ENCODE measurements at places on chromosomes 3 and 15. TPM values are rescaled to one million over a fixed set of nuclear protein-coding genes. Genes with fewer than 3 reads are reported as not detected.

Gene ZNF620
- 2.9 TPM for total RNA-seq

Gene SUSD5
- total RNA-seq, result 1.6 TPM

Gene CFAP91
- total RNA-seq, result 9.5 TPM

Gene SI
- 0.24 TPM for total RNA-seq

Gene PLCB2
- total RNA-seq, result 0.34 TPM

Gene GOLGA6L7
- not detected for total RNA-seq

Gene TRIM59
- total RNA-seq, result 4.3 TPM

Gene FBLN2
- 25.3 TPM for total RNA-seq

Gene SLC12A1
- total RNA-seq, result not detected

Gene PLA2G4E
- 47.9 TPM for total RNA-seq

Gene FOXL2NB
- not detected for total RNA-seq

Gene NISCH
- total RNA-seq, result 83.3 TPM

GRCh38 chr3:3666664-3667063 is 132.6 kb upstream of the LRRN1 start:
- H3K36me3 ChIP-seq, result no peaks in the 10 kb centered on the region
- no peaks in the 10 kb centered on the region for H3K27me3 ChIP-seq
- no peaks in the 10 kb centered on the region for H3K4me1 ChIP-seq
- H3K4me3 ChIP-seq, result no peak overlapping the region

GRCh38 chr3:119990888-119991287 is 103.4 kb downstream of the GSK3B start:
- no peaks in the 10 kb centered on the region for H3K36me3 ChIP-seq
- no peak overlapping the region for H3K4me3 ChIP-seq
- no peak overlapping the region for H3K27ac ChIP-seq
- no peak for DNase-seq
- H3K4me1 ChIP-seq, result peaks cover 17% of the 10 kb centered on the region

- H3K36me3 ChIP-seq, result no peaks in the 10 kb centered on the region
- no peak overlapping the region for H3K4me3 ChIP-seq
- H3K27ac ChIP-seq, result peak overlapping the region; percentile 88
- H3K4me1 ChIP-seq, result peaks cover 94% of the 10 kb centered on the region
Measured at GRCh38 chr15:40098489-40099261, 10.0 kb downstream of the BMF start.

GRCh38 chr3:39754549-39754948 is 54.9 kb upstream of the MYRIP start:
- H3K4me3 ChIP-seq, result no peak overlapping the region
- no peaks in the 10 kb centered on the region for H3K27me3 ChIP-seq
- no peak for DNase-seq
- no peaks in the 10 kb centered on the region for H3K4me1 ChIP-seq

DNA sequence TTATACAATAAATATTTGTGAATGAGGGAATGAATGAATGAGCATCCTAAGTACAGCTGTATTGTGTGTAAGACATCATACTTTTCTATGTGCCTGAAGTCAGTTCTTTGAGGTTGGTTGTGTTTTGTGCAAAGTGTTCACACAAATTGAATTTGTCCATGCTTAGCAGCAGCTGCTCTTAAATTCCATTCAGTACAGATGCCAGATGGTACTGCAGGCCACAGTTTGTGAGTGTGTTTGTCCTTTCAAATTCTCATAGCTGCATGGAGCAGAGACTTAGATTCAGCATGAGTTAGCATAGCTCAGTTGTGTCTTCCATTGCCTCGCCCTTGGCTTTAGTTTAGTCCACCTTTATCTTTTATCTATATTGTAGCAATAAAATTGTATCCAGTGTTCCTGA is 3.8 kb upstream of the ZNF385D start:
- H3K36me3 ChIP-seq, result no peaks in the 10 kb centered on the region
- peaks cover 7% of the 10 kb centered on the region for H3K4me1 ChIP-seq
- H3K27me3 ChIP-seq, result no peaks in the 10 kb centered on the region
- no peak overlapping the region for H3K4me3 ChIP-seq

DNA sequence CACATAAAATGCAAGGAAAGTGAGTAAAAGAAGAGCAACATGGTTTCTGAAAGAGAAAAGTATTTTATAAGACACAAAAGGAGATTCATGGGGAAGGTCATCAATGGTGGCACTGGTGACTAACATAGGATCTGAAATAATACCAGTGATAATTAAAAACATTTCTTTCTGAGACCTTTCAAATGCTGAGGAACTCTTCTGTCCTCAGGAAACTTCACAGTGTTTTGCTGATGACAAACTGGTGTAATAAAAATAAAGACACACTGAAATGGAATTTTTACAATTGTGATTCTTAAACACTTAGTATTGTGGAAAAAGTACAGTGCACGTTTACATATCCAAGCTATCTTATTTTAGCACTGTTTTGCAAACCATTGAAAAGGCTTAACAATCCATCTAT is 80.4 kb upstream of the ZBTB20 start:
- no peaks in the 10 kb centered on the region for H3K27me3 ChIP-seq
- H3K27ac ChIP-seq, result no peak overlapping the region
- no peak overlapping the region for H3K4me3 ChIP-seq
- H3K36me3 ChIP-seq, result no peaks in the 10 kb centered on the region

GRCh38 chr3:79002465-79003372 is 765.1 kb downstream of the ROBO1 start:
- H3K4me3 ChIP-seq, result no peak overlapping the region
- H3K4me1 ChIP-seq, result no peaks in the 10 kb centered on the region
- H3K27ac ChIP-seq, result no peak overlapping the region
- no peaks in the 10 kb centered on the region for H3K27me3 ChIP-seq

DNA sequence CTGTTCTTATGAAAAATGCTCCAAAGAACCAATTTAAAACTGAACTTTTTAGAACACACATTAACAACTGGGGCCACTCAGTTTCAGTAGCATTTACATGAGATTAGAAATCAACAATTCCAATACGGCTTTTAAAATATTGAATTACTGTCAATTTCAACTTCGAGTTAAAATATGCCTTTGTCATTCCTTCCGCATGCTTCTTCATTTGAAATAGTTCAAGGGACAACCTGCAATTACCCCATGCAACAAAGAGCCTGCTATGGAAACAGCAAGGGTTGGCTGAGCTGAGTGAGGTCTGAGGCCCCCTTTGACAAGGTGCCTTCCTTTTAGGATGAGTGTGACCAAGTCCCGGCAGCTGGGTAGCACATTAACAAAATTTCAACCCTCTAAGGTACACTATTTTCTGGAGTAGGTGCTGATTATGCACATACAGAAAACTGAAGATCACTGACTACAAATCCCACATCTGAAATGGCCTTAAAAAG is 11.6 kb downstream of the PDCD10 start:
- DNase-seq, result no peak
- no peaks in the 10 kb centered on the region for H3K27me3 ChIP-seq
- H3K4me3 ChIP-seq, result no peak overlapping the region
- peaks cover 20% of the 10 kb centered on the region for H3K36me3 ChIP-seq
- peaks cover 7% of the 10 kb centered on the region for H3K4me1 ChIP-seq
- H3K27ac ChIP-seq, result no peak overlapping the region

- no peaks in the 10 kb centered on the region for H3K36me3 ChIP-seq
- H3K27ac ChIP-seq, result no peak overlapping the region
- no peak for DNase-seq
- H3K4me3 ChIP-seq, result no peak overlapping the region
Measured at GRCh38 chr3:190854062-190854461, 8.4 kb downstream of the GMNC start.

- H3K36me3 ChIP-seq, result peaks cover 40% of the 10 kb centered on the region
- H3K27me3 ChIP-seq, result no peaks in the 10 kb centered on the region
- DNase-seq, result no peak
- no peak overlapping the region for H3K4me3 ChIP-seq
- peaks cover 11% of the 10 kb centered on the region for H3K4me1 ChIP-seq
Measured at GRCh38 chr3:9779721-9780457, 10.1 kb upstream of the CAMK1 start.

- no peaks in the 10 kb centered on the region for H3K27me3 ChIP-seq
- DNase-seq, result no peak
- H3K4me1 ChIP-seq, result no peaks in the 10 kb centered on the region
- H3K36me3 ChIP-seq, result no peaks in the 10 kb centered on the region
- H3K27ac ChIP-seq, result no peak overlapping the region
- H3K4me3 ChIP-seq, result no peak overlapping the region
Measured at GRCh38 chr3:20344400-20344959, 158.5 kb upstream of the SGO1 start.

GRCh38 chr15:88644741-88645140 is 5.9 kb downstream of the ISG20 start:
- H3K36me3 ChIP-seq, result no peaks in the 10 kb centered on the region
- peak; percentile 50 for DNase-seq
- H3K27ac ChIP-seq, result no peak overlapping the region
- no peaks in the 10 kb centered on the region for H3K27me3 ChIP-seq

DNA sequence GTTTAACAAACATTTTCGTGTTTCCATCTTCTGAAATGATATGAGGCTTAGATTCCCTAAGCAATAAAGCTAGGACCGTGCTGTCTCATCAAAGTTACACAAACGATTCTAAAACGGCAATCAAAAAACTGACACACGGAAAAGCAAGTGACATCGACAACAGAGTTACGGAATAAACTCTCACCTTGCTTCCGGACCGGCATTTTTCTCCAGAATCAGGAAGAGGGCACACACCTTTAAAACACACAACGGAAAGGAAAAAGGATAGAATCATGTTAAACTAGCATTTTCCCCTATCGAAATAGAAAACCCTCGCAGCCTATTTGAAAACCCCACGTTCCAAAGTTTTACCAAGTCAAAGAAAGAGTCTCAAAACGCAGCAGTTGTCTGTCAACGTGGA is 1.4 kb downstream of the DLG1 start:
- peak overlapping the region; percentile 94 for H3K27ac ChIP-seq
- no peaks in the 10 kb centered on the region for H3K27me3 ChIP-seq
- peak overlapping the region; percentile 98 for H3K4me3 ChIP-seq

GRCh38 chr3:8550611-8551010 is 49.0 kb downstream of the LMCD1 start:
- peak overlapping the region; percentile 23 for H3K27ac ChIP-seq
- H3K4me3 ChIP-seq, result no peak overlapping the region
- DNase-seq, result no peak
- peaks cover 24% of the 10 kb centered on the region for H3K36me3 ChIP-seq

- DNase-seq, result no peak
- H3K27ac ChIP-seq, result no peak overlapping the region
- H3K4me1 ChIP-seq, result peaks cover 7% of the 10 kb centered on the region
- no peak overlapping the region for H3K4me3 ChIP-seq
- no peaks in the 10 kb centered on the region for H3K36me3 ChIP-seq
- no peaks in the 10 kb centered on the region for H3K27me3 ChIP-seq
Measured at GRCh38 chr15:89917442-89918101, 4.8 kb upstream of the ARPIN start.

GRCh38 chr15:41856262-41856661 is 17.6 kb downstream of the PLA2G4B start:
- no peak overlapping the region for H3K4me3 ChIP-seq
- H3K27me3 ChIP-seq, result peaks cover 4% of the 10 kb centered on the region
- no peaks in the 10 kb centered on the region for H3K36me3 ChIP-seq
- H3K4me1 ChIP-seq, result peaks cover 11% of the 10 kb centered on the region
- H3K27ac ChIP-seq, result no peak overlapping the region
- no peak for DNase-seq

DNA sequence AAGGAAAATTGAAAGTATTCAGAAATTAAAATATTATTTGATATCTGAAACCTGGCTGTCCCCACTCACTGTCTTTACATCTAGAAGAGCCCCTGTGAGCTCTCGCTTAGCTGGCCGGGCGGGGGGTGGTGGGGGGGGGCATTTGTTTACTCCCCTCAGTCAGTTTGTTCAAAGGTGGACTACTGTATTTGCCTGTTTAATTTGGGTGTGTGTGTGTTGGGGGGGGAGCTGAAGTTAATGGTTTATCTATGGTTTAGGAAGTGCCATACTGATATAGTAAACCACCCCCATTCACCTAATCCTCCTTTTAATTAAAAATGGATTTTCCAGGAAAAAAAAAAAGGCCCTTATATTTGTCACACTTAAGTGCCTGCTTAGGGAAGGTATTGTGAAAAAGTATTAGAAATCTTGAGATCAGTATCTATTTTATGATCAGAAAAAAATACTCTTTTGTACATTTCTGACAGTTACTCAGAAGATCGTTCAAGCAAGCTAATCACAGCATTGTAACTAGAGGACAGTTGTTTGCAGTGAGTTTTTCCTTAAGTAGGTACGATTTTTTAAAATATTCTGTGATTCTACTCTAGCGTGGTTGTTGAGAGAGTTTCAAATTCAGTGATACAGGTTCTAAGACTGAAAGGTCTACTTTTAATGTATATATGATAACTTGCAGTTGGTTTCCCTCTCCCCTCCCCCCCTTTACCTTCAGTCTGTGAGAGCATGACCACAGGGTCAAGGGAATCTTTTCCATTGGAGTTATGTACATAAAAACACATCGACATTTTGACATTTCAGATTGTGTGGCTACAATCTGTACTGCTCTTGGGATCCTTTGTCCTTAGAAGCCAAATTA is 8.5 kb downstream of the NR2F2 start:
- no peak for DNase-seq
- peaks cover 10% of the 10 kb centered on the region for H3K36me3 ChIP-seq

- DNase-seq, result no peak
- H3K27ac ChIP-seq, result peak overlapping the region; percentile 25
- no peak overlapping the region for H3K4me3 ChIP-seq
- no peaks in the 10 kb centered on the region for H3K27me3 ChIP-seq
- H3K4me1 ChIP-seq, result peaks cover 4% of the 10 kb centered on the region
- H3K36me3 ChIP-seq, result peaks cover 28% of the 10 kb centered on the region
Measured at GRCh38 chr15:88630141-88630721, 8.6 kb upstream of the ISG20 start.

GRCh38 chr15:87416591-87417257 is 839.8 kb downstream of the NTRK3 start:
- H3K27me3 ChIP-seq, result no peaks in the 10 kb centered on the region
- no peak overlapping the region for H3K27ac ChIP-seq
- DNase-seq, result no peak
- H3K36me3 ChIP-seq, result no peaks in the 10 kb centered on the region
- H3K4me1 ChIP-seq, result no peaks in the 10 kb centered on the region
- no peak overlapping the region for H3K4me3 ChIP-seq

DNA sequence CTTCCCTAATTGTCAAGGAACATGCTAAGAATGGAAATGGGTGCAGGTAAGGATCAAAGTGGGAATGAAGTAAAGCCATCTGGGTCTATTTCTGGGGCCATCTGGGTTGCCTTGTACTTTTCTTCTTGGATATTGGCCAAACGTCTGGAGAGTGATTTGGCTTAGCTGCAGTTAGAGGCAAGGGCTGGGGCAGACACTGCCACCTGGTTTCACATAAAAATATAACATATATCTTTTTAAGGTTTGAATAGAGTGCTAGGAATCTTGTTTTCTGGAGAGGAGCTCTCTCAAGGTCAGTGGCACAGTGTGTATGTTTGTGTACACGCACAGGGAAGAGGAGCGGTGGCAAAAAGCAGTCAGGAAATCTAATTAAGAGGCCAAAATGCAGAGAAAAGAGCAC is 24.7 kb upstream of the EOMES start:
- no peaks in the 10 kb centered on the region for H3K27me3 ChIP-seq
- no peak overlapping the region for H3K27ac ChIP-seq
- H3K36me3 ChIP-seq, result no peaks in the 10 kb centered on the region
- H3K4me3 ChIP-seq, result no peak overlapping the region
- no peak for DNase-seq

Data from suprapubic skin (tissue), 4 donors.